Hepatocyte (in vitro differentiated cells): ENCODE measurements at places on chromosomes 5 and 9.

DNA sequence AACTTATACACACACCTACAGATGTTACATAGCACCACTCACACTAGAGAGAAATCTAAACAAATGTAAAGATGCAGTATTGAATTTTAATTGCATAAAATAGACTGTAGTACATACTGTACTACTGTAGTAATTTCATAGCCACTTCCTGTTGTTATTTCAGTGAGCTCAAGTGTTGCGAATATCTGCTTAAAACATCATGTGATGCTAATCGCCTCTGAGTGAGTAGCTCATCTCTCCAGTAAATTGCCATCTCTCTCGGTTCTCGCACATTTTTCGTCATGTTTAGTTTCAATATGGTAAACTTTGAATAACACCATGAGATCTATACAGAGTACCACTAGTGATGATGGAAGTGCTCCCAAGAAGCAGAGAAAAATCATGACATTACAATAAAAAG lies 22.0 kb upstream of the ARHGEF28 start:
- DNase-seq: no peak

DNA sequence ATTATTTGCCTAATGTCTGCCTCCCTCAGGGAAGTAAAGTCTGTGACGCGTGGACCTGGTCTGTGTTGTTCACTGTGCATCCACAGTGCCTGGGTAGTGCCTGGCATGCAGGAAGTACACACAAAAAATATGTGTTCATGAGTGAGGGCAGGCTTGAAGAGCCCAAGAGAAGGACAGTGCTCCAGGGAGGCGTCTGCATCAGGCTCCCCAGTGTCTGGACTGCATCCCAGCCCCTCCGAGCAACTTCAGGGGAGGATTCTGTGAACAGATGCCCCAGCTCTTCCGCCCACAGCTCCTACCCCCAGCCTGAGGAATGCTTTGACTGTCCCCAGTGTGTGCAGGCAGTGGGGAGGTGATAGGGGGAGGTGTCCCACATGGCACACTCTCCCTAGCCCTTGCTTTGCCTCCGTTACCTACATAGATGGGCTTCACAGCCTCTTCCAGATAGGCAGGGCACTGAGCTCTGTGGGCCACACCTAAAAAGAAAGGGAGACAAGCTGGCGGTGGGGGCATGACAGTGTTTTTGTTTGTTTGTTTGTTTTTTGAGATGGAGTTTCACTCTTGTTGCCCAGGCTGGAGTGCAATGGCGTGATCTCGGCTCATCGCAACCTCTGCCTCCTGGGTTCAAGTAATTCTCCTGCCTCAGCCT lies 25.4 kb downstream of the IRF1 start:
- no peak for DNase-seq

DNA sequence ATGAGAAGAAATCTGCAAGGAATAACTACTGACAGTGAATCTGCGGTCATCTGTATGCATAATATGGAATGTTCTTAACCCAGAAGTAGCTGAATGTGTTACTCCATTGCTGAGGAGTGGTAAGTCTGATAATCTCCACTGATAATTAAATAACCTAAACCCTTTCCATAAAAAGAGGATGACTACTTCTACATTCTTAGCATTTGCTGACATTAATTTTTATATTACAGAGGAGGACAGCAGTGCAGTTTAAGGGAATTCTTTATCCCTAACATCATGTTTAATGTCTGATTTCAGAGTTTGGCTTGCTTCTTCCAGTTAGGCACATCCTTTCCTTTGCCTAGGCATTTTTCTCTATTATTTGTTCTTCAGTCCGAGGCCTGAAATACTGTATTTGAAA lies 52.2 kb downstream of the CDC42SE2 start:
- DNase-seq: no peak

- no peak for DNase-seq
Observed at GRCh38 chr5:100762108-100762507, 141.0 kb downstream of the ST8SIA4 start.

DNA sequence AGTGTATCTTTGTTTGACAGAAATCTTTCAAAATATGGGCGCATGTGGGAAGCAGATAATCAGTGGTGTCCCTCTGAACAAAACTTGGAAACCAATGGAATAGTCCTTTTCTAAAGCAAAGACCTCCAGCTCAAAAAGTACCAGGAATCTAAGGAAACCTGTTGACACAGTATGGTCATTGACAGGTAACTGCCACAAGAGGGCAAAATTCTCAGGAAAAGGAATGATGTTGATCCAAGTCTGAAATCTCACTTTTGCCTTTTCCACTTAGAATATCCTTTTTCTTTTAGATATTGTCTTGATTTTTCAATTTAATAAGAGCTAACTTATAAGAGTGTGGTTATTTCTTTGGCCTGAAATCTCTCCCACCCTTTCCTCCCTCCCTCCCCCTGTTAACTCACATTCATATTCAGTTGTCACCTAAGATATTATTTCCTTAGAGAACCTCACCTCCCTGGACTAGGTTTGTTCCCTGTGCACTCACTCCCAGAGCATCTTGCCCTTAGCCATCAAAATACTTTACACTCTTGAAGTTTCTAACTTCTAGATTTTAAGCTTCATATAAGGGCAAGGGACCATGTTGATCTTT lies 59.0 kb upstream of the BARX1 start:
- DNase-seq: peak; percentile 67

- DNase-seq: no peak
Observed at GRCh38 chr9:16809912-16810610, 60.4 kb downstream of the BNC2 start.

DNA sequence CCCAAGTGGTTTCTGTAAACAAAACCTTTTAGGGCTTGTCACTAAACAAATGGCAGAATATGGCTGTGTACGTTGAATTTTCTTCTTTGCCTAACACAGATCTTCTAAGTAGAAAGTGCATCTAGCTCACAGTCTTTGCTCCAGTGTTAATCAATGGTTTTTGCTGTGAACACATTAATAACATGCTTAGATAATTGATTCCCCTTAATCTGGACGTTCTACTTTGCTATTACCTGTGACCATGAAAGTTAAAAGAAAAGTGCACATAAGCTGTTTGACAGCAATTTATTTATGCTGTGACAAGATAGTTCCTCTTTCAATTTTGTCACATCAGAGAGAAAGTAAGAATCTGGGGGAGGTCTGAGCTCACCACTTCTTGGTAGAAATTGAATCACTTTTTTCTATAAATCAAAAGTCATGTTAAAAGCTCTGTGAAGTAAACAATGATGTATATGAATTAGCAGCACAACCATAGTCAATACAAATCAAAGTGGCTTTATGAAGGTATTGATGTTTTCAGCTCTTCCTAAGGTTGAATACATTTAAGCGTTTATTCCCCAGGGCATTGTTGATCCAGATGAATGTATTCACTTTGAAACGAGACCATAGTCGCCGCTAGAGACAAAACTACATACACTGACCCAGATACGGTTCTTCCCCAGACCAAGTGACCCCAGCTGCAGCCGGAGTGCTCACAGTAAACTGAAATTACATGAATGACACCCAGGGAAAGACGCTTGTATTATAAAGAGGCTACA lies 174.6 kb upstream of the ZNF608 start:
- DNase-seq: no peak
